Stimulated activated CD8-positive, alpha-beta memory T cell treated with anti-CD3 and anti-CD28 coated beads, Interleukin-7, amount 100 ng/mL, for 48 hours (primary cell): ENCODE measurements at places on chromosomes 7 and 10.

DNA sequence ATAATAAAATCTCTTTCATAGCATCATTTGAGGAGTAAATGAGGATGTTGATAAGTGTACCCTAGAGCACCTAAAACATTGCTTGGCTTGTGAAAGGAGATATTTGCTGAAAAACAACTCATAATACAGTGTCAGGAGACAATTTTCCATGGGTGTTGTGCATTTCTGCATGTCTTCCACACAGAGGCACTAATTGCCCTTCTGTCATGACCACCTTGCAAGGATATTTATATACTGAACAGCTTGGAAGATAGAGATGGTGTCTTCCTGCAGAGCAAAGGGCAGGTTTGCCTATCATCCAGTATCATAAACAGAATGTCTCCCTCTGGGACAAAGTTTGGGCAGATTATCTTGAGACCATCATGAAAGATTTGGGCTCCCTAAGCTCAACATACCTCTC lies 495.2 kb upstream of the LRRN3 start:
- no peak for DNase-seq

- DNase-seq = no peak
Observed at GRCh38 chr10:123517426-123517825, 148.7 kb upstream of the GPR26 start.

DNA sequence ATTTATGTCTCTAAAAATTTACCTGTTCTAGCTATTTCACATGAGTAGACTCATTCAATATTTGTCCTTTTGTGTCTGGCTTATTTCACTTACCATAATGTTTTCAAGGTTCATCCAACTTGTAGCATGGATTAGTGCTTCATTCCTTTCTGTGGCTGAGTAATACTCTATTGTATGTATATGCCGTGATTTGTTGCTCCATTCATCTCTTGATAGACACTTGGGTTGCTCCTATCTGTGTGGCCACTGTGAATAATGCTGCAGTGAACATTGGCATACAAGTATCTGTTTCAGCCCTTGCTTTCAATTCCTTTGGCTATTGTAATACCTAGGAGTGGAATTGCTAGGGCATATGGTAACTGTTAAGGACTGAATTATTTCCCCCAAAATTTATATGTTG lies 86.9 kb downstream of the VWC2 start:
- DNase-seq = no peak

- no peak for DNase-seq
Observed at GRCh38 chr10:69311309-69311708, 33.0 kb downstream of the HK1 start.

- DNase-seq = no peak
Observed at GRCh38 chr10:79359816-79360498, 12.7 kb downstream of the PPIF start.

- DNase-seq = no peak
Observed at GRCh38 chr7:157058701-157059100, 48.2 kb upstream of the MNX1 start.

DNA sequence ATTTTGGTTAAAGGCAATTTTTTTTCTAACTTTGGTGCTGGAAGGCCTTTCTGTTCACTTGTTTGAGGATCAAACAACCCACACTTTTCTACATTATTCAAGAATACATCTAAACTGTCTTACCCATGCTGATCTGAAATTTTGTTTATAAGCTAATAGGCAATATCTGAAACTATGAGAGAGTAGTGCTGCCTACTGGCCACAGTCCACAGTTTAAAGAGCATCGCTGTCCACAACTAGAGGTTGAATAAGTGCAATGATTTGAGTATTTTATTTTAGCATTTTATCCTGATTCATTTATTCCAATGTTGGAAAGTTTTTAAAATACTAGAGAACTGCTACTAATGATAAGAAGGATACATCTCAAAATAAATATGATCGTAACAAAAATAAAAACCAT lies 306.9 kb downstream of the ELMO1 start:
- no peak for DNase-seq

DNA sequence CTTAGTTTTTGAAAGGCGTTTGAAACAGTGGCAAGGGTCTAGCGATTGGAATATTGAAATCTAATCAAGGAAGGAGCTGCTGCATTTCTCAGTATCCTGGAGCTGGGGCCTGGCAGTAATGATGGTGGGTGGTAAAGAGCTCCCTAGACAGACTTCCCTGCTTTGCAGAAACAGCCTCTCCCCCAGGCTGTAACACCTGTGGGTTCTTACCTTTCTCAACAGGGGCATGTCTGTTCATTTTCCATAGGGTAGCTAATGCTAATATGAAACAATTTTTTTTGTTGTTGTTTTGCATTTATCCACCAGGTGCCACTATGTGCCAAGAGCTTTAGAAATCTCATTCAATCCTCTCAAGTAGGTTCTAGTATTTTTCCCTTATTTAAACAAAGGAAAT lies 345.5 kb downstream of the REEP3 start:
- no peak for DNase-seq

- no peak for DNase-seq
Observed at GRCh38 chr7:46880508-46881196, 701.3 kb downstream of the TNS3 start.

GRCh38 chr7:103394566-103394965 lies 47.1 kb downstream of the PSMC2 start:
- DNase-seq = no peak

GRCh38 chr10:93596539-93596938 lies 4.5 kb downstream of the RBP4 start:
- no peak for DNase-seq

DNA sequence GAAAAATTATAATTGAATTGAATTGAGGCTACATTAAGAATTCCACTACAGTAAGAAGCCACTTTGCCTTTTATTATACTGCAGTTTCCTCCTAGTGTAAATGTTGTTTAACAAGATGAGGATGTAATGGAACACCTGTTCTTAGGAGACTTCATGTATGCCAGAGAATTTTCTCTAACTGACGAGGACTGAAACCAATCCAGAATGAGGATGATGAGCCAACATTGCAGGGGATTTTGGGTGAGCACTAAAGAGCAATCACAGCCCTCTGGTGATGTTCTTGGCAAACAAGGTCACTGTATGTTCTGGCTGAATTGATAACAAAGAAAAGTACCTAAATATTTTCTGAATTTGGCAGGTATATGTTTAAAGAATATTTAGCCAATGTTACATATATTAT lies 60.9 kb downstream of the RELN start:
- no peak for DNase-seq

GRCh38 chr10:82660986-82661385 lies 786.0 kb downstream of the NRG3 start:
- DNase-seq = no peak

GRCh38 chr10:74755273-74755672 lies 71.1 kb upstream of the KAT6B start:
- no peak for DNase-seq

GRCh38 chr7:82925331-82925730 lies 237.4 kb downstream of the PCLO start:
- no peak for DNase-seq

GRCh38 chr7:117666031-117666430 lies 186.2 kb downstream of the CFTR start:
- DNase-seq = no peak

DNA sequence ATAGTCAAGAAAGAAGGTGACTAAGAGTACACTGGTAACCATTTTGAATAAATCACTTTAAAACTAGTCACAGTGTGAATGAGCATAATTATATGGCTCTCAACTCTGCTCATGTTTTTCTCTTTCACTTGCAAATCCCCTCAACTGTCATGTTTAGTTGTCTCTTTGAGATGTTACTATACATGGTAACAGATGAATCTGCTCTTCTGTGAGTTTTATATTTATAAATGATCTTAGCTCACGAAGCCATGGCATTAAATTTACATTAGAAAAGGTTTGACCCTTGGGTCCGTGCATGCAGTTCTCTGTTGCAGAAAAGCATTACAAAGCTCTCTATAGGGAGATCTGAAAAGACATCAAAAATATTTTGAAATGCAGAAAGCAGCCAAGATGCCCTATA lies 33.0 kb upstream of the LRRTM3 start:
- DNase-seq = no peak

DNA sequence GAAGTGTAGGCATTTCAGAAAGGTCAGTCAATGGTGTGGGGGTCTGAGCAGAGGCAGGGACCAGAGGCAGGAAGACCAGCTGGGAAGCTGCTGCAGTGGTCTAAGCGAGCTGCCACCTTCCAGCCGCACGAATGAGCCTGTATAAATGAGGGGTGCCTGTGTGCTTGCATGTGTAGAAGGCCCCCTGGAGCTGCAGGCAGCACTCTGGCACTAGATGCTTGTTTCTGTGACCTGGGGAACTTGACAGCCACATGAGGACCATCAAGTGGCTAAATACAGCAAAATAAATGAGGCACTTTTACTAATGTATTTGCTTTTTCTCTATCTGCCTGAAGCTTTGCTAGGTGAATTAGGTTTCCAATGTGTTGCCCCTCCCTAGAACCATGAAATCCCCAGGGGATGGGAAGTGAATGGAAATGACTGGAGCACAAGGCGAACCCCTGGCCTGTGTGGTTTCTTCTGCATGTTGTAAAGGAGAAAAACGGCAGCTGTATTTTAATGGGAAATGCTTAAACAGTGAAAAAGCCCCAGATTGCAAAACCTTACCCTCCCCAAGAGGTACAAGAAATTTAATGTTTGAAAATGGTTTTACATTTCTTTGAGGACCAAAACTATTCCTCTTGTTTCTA lies 57.7 kb downstream of the PYROXD2 start:
- DNase-seq = no peak

DNA sequence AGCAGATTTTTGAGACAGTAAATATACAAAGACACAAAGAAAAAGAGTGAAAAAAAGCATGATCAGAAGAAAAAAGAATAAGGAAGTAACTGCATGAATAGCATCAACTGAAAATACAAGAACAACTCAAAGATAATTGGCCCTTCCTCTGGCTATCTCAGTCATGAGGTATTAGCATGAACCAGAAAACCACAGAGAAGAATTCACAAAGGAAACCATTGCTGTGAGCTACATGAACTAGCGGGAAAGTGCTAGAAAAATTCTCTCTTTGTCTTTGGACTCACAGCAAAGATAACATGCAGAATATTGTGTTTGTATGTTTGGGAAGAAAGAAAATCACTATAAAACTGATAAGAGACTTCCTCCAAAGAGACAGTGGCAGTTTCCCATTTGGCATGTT lies 82.9 kb downstream of the SORCS1 start:
- no peak for DNase-seq

DNA sequence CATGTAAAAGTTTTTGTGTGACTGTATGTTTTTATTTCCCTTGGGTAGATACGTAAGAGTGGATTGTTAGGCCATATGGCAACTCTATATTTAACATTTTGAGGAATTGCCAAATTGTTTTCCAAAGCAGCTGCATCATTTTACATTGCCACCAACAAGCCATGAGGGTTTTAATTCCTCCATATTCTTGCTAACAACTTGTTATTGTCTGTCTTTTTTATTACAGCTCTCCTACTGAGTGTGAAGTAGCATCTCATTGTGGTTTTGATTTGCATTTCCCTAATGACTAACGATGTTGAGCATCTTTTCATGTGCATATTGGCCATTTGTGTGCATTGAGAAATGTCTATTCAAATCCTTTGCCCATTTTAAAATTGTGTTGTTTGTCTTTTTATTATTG lies 94.9 kb downstream of the CARD11 start:
- no peak for DNase-seq

GRCh38 chr7:66539902-66540375 lies 88.7 kb upstream of the KCTD7 start:
- no peak for DNase-seq

DNA sequence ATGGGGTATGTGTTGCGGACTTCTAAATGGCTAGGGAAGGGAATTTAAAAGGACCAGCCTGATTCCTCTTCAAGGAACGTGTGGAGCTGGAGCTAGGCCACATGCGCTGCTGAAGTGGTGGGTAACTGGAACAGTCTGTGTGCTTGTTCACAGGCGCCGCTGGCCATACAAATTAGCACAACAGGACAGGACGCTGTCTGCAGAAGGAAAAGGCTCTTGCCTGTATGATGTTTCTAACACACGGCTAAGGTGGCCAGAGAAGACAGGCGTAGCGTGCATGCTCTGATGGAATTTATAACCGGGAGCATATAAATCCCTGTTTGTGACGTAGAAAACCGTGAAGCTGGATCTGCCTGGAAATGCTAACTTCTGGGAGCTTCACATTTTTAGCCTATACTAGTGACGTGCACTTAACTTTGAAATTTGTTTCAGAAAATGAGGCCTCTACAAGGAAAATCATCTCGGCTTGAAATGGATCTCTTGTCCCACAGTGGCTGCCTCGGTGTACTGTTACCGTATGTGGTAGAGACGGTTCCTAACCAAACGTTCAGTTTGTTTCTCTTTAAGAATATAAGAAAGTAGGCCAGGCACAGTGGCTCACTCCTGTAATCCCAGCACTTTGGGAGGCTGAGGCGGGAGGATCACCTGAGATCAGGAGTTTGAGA lies 569.4 kb downstream of the PTPRN2 start:
- DNase-seq = no peak

GRCh38 chr7:67021260-67021659 lies 24.6 kb downstream of the TYW1 start:
- DNase-seq = no peak

- no peak for DNase-seq
Observed at GRCh38 chr7:94296881-94297280, 97.8 kb upstream of the COL1A2 start.

DNA sequence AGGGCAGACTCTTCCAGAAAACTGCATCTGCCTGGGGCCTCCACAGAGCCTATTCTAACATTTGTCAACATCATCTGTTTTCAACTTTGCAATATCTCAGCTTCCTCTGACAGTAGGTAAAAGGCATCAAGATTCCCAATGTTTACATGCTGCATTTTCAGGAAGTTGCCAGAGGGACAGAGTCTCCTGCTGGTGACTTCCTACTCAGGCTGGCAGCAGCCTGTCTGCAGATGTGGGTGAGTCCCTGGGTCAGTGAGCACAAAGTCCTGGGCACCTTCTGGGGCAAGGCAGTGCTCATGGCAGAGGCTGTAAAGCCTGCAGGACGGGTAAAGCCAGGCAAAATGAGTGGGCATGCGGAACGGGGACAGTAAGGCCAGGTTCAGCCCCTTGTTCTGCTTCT lies 69.4 kb downstream of the EBF3 start:
- no peak for DNase-seq

GRCh38 chr7:152107945-152108344 lies 82.5 kb downstream of the GALNT11 start:
- no peak for DNase-seq

DNA sequence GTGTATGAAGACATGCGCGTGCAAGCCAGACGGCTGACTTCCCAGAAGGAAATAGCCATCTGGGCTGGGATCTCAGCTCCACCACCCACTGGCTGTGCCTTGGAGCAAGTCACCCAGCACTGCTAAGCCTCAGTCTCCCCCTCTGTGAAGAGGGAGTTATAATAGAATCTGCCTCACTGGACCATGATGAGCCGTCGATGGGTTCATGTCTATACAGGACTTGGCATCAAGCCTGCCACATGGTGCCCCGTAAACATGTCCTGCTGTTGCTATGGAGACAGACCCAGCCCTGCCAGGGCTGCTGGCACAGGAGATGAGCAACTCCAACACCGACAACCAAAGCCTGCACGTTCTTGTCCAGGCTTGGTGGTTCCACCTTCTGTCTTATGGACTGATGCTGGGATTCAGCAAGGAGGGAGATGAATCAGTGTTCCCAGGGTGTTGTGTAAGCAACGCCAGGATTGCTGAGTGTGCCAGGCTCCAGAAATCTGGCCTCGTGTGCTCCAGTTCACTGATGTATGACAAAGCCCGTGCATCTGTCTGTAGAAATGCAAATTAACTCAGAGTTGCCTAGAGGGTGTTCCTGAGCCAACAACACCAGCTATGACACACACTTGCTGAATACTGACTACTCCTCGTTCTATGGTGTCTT lies 5.6 kb downstream of the GPR15LG start:
- no peak for DNase-seq

GRCh38 chr7:155725006-155725355 lies 80.5 kb downstream of the RBM33 start:
- DNase-seq = no peak

GRCh38 chr10:70673929-70674559 lies 1.7 kb downstream of the ADAMTS14 start:
- DNase-seq = no peak
